ENCODE measurements at places on chromosomes 1 and 21.

DNA sequence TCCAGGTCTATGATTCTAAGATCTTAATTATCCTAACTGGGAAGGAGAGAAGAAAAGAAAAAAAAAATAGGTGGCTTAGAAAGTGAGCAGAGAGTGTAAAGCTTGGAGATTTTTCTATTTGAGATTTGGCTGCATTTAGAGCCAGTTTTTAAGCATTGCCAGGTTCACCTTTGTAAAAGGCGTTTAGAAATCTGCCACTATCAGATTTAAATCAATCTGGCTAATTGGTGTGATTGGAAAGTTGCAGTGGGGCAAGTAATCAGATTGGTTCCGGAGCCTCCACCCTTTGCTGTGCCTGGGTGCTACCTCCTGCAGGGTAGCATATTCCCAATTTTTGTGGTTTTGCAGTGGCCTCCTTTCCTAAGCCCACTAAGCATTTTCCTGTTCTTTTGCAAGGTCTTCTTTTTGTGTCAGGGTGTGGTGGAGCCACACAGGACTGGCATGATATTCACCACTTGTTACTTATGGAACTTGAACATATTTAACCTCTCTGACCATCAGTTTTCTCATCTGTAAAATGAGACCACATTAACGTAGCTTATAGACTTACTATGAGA is 48.5 kb upstream of the PPP2R5A start:
- no peak for DNase-seq
- no peak overlapping the region for H3K27ac ChIP-seq
- H3K27me3 ChIP-seq: no peaks in the 10 kb centered on the region
- no peak overlapping the region for H3K4me3 ChIP-seq
- no peaks in the 10 kb centered on the region for H3K4me1 ChIP-seq

DNA sequence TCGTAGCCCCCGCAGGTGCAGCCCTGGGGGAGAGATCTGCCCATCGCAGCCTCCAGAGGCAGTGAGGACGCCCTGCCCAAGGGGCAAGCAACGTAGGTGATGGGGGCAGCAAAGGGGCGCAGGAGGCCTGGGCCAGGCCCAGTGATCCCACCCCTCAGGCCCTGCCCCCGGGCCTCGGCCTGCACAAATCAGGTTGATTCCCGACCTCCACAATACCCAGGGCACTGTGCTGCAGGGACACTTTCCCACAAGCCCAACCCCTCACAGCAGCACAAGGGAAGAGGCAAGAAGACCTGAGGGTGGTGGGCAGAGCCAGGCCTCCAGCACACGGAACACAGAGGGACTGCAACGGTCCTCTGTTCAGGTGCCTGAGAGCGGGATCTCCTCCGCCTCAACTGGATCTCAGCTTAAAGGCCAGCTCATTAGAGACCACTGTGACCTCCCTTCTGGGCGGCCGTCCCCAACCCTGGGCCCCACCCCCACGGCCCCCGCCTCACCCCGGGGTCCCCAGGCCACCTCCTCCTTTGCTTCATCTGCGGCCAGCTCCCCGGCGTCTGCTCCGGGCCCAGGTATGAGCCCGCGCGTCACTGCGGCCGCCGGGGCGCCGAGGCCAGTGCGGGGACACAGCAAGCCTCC is 812 bp upstream of the ARF1 start:
- peaks cover 24% of the 10 kb centered on the region for H3K4me1 ChIP-seq
- H3K27ac ChIP-seq: peak overlapping the region; percentile 78
- H3K4me3 ChIP-seq: peak overlapping the region; percentile 99
- H3K36me3 ChIP-seq: peaks cover 4% of the 10 kb centered on the region
- DNase-seq: peak; percentile 40

DNA sequence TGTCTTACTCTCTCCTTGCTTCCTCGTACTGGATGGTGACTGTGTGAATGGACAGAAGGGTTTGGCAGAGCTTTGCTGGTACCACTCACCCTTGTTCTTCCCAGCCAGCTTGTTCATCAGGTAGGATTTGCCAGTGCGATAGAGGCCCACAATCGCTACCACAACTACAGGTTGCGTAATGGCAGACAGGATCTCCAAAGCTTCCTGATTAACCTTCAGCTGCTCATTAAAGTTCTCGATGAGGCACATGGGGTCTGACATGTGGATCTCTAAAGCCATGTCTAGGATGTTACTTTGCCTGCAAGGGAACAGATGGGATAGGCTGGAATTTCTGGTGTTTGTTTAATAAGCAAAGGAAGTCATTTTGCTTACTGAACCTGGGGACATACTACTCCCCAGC is 3.4 kb downstream of the GBP5 start:
- H3K4me1 ChIP-seq: no peaks in the 10 kb centered on the region
- H3K36me3 ChIP-seq: no peaks in the 10 kb centered on the region
- H3K4me3 ChIP-seq: no peak overlapping the region
- no peaks in the 10 kb centered on the region for H3K27me3 ChIP-seq

DNA sequence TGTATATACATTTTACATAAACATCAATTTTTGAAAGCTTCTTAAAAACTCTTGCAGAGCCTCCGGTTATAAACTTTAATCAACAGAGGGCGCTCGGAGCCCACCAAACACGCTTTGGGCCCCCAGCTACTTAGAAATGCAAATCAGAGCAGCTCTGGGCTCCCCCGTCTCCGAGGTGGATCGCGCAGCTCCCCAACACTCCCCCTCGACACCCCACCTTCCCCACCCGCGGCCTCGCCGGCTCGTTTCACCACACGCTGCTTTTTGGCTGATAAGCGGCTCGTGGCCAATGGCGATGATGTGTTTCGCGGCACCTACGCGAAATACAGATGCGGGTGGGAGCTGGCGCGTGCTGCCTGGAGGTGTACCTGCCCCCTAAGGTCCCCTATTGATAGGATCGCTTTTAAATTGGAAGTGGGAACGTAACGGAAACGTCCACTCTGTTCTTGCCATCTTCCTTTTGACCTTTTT is 1.7 kb upstream of the KIF26B start:
- peak; percentile 75 for DNase-seq
- H3K36me3 ChIP-seq: peaks cover 11% of the 10 kb centered on the region
- peaks cover 31% of the 10 kb centered on the region for H3K27me3 ChIP-seq
- no peak overlapping the region for H3K27ac ChIP-seq
- peaks cover 9% of the 10 kb centered on the region for H3K4me1 ChIP-seq

DNA sequence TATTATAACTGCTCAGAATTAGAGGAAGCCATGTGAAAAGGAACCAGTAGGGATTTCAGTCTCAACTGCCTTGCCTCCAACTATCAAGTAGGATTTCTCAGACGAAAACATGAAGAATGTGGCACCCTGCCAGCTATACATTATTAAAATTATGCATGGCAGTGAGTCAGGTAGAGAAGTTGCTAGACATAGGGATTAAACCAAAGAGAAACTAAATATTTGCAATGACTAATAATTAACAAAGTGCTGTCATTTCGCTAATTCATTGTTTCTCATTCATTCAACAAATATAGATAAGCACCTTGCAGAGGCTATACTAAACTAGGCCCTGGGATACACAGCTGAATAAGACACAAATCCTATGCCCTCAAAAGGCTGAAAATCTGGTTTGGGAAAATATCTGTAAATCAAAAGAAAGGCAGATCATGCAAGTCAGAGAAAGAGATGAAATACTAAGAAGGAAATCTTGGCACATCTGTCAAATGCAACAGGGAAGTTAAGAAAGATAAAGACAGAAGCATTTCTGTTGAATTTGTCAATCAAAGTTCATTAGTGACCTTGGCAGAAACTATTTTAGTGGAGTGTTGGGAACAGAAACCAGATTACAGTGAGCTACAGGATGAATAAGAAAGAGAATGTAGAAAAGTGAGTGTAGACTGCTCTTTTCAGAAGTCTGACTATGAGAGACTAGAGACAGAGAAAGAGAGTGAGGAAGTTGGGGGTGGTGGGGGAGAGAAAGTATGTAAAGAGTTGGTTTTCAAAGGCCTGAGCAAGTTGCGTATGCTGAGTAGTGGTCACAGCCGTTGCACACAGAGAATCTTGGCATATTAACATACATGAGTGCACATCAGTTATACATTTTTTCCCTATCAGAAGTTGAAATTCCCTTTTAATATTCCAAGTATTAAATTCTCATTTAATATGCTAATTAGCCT is 14.7 kb upstream of the NBPF11 start:
- H3K36me3 ChIP-seq: no peaks in the 10 kb centered on the region
- H3K27ac ChIP-seq: no peak overlapping the region
- H3K27me3 ChIP-seq: no peaks in the 10 kb centered on the region
- no peaks in the 10 kb centered on the region for H3K4me1 ChIP-seq
- no peak for DNase-seq

DNA sequence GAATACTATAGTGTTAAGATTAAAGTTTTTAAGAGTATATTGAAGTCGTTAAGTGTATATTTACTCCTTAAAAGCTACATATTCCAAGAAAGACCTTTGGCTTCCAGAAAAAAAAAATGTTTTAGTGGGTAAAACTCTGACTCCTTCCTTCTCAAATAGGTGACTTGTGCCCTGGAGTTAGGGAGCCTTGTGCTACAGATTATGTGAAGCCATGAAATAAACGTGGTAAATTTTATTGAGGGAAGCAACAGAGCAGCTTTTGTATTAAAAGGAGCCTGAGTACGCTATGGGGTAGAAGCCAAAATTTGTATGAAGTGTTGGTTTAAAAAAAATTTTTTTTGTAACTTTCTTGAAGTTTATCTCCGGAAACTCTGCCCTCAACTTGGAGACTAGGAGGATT is 994 bp downstream of the RO60 start:
- peak overlapping the region; percentile 74 for H3K4me3 ChIP-seq
- H3K27me3 ChIP-seq: no peaks in the 10 kb centered on the region
- no peaks in the 10 kb centered on the region for H3K36me3 ChIP-seq
- no peak for DNase-seq

- no peak overlapping the region for H3K4me3 ChIP-seq
- no peak overlapping the region for H3K27ac ChIP-seq
- H3K36me3 ChIP-seq: no peaks in the 10 kb centered on the region
- DNase-seq: no peak
- no peaks in the 10 kb centered on the region for H3K4me1 ChIP-seq
Measured at GRCh38 chr1:245843101-245843500, 664.0 kb downstream of the SMYD3 start.

All from neuronal stem cell (in vitro differentiated cells).